Left cardiac atrium (tissue), 4 donors: ENCODE measurements at places on chromosomes 2 and 18.

DNA sequence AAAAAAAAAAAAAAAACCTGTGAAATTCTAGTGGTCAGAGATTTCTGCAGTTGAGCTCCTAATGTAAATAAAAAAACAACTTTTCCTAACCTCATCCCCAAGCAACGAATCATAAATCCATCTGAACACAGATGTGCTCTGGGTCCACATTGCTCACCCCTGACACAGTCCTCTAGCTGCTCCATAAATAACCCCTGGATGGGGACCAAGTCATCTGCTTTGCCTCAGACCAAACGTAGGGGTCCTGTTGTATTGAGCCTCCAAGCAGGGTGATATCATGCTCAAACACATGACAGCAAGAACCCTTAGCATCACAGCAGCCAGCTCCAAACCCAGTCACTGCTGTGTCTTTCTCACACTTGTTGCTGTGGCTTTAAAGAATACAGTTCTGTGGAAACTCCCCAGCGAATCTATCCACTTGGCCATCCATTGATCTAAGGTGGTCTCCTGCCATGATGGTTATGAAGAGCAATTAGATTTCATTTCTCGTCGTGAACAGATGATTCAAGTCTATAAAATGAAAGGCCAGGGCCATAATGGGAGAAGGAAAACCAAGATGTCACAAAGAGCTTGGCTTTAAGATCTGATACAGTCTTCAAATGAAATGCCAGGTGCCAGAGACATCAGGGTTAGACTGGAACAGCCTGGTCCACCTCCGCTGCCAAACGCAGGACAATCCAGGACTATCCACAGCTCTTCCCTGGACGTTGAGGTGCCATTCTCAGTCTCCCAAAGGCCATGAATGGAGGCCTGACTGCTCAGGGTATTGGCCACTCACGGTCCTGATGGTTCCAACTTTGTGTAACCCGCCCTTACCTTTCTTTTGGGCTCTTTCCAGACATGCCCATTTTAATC is 39.0 kb downstream of the TBC1D8 start:
- DNase-seq = peak; percentile 48

GRCh38 chr18:70333757-70334156 is 44.9 kb downstream of the SOCS6 start:
- no peak for DNase-seq

GRCh38 chr2:66930339-66931220 is 466.6 kb upstream of the ETAA1 start:
- no peak for DNase-seq

GRCh38 chr2:6909431-6910385 is 7.5 kb upstream of the RNF144A start:
- no peak for DNase-seq

GRCh38 chr2:120358734-120359465 is 13.0 kb downstream of the INHBB start:
- no peak for DNase-seq

GRCh38 chr2:218272531-218273212 is 2.4 kb downstream of the PNKD start:
- DNase-seq = peak; percentile 92
